ENCODE measurements at places on chromosomes 5 and 9.
A peak's percentile ranks its signal among the peaks of the same experiment; 100 is the strongest.

GRCh38 chr5:147576646-147577535 is 67.0 kb upstream of the DPYSL3 start:
- no peak for DNase-seq

- no peak for DNase-seq
These were observed 89.9 kb upstream of the MPDZ start for GRCh38 chr9:13369431-13369830.

GRCh38 chr9:93587651-93588347 is 11.4 kb downstream of the PHF2 start:
- no peak for DNase-seq

DNA sequence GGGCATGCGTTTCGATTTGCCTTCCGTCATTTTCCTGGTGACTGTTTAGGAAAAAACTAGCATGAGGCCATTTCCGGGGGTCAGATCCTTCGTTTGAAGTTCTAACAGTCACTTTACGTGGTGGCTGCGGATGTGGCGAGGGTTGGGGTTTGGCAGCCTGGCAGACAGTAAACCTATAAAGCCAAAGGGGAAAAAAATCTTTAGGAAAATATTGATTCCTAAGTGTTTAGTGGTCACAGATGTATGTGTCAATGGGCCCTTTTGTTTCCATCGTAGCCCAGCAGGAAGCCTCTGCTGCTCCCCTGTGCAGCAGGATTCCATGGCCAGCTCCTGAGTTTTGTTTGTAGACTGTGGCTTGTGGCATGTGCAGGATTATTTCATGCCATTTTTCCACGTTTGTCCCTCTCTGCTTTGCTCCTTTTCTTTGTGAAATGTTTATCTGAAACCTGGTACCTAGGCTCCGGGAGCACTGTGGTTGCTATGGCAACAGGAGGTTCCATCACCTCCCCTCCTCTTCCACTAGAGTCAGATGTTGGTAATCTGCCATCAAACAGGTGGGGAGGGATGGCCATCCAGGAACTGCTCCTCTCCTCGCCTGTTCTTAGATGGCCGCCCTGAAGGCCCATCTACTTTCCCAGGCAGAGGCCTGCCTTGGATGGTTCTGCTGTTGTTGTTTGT is 202.3 kb downstream of the AOPEP start:
- no peak for DNase-seq

DNA sequence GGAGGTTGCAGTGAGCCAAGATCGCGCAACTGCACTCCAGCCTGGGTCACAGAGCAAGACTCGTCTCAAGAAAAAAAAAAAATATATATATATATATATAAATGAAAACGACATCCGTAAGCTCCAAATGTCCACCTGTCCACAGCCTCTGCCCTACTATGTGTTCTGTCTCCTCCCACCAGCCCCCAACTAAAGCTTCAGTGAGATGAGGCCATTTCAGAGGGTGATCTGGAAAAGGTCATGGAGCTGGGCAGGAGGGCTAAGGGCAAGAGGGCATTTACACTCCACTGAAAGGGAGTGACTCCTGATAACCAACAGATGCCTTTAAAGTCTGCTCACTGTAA is 2.4 kb downstream of the SPRY4 start:
- no peak for DNase-seq

- no peak for DNase-seq
These were observed 310.2 kb downstream of the AGTPBP1 start for GRCh38 chr9:85431339-85432102.

DNA sequence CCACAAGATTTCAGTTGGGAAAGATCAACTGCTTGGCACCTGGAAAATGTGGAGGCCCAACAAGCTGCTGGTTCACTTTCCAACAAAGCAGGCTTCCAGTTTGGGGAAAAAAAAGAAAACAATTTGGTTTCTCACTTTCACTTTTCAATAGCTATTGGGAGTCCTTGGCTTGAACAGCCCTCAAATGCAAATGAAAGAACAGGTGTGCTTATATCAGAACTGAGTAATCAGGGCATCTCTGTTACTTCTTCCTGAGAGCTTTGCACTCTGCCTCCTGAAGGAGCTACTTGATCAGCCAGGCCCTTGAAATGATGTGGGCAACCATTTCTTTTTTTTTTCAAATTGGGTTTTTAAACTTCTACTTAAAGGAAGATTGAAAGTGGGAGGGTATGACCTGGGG is 73.5 kb downstream of the MFAP3 start:
- DNase-seq, result no peak

GRCh38 chr9:120899490-120900068 is 22.6 kb upstream of the PHF19 start:
- DNase-seq, result no peak

GRCh38 chr5:179319123-179319522 is 26.1 kb downstream of the ADAMTS2 start:
- DNase-seq, result no peak

DNA sequence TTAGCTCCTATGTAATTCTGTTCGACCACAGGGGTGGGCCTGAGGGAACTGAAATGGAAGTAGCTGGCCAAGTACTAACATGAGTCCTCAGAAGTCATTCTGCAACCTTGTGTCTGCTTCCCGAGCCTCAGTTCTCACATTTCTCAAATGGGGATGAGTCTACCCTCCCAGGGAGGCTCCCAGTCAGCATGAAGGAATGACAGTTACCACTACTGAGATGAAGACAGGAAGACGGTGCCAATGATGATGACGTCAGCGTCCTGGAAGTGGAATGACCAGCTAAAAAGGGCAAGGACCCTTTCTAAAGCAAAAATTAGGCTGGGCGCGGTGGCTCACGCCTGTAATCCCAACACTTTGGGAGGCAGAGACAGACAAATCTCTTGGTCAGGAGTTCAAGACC is 6.8 kb downstream of the PIP5KL1 start:
- peak; percentile 71 for DNase-seq

- no peak for DNase-seq
These were observed 37.2 kb downstream of the PLEKHG4B start for GRCh38 chr5:129148-129547.

DNA sequence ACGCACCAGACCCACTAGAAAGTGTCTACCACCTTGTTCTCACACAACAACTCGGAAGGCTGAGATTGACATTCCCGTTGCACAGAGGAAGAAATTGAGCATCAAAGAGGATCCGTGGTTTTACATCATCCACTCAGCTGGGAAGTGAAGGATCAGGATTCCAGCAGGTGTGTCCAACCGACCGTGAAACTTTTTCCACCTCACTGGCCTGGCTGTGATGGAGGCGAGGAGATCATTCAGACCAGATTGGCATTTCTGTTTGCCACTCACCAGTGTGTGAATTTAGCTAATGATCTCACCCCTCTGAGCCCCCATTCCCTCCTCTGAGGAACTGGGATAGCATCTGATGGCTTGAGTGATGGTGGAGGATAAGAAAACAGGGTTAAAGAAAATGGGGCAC is 46.7 kb upstream of the CPLX2 start:
- DNase-seq, result no peak

- peak; percentile 91 for DNase-seq
These were observed 161.9 kb downstream of the MAPKAP1 start for GRCh38 chr9:125544988-125545651.

- DNase-seq, result no peak
These were observed 3.8 kb downstream of the RFX3 start for GRCh38 chr9:3521966-3522365.

- no peak for DNase-seq
These were observed 29.5 kb downstream of the TTC39B start for GRCh38 chr9:15277400-15278090.

DNA sequence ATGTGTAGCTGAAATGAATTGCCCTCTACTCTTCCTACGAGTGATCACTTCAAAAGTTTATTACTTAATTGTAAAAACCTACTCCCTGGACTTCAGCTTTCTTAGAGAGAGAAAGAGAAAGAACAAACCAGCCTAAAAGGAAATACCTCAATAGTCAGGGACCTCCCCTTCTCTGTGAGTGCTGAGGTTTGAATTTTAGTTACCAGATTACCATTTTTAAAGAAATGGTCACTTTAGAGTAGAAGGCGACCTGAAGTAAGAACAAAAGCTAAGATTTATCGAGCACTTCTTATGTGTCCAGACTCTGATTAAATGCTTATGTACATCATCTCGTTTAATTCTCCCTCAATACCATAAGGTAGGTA is 11.3 kb downstream of the RAPGEF1 start:
- DNase-seq, result no peak

- DNase-seq, result no peak
These were observed 140.3 kb downstream of the LPAR1 start for GRCh38 chr9:110897943-110898342.

- DNase-seq, result no peak
These were observed 322.4 kb downstream of the TMEM167A start for GRCh38 chr5:82754759-82755158.

DNA sequence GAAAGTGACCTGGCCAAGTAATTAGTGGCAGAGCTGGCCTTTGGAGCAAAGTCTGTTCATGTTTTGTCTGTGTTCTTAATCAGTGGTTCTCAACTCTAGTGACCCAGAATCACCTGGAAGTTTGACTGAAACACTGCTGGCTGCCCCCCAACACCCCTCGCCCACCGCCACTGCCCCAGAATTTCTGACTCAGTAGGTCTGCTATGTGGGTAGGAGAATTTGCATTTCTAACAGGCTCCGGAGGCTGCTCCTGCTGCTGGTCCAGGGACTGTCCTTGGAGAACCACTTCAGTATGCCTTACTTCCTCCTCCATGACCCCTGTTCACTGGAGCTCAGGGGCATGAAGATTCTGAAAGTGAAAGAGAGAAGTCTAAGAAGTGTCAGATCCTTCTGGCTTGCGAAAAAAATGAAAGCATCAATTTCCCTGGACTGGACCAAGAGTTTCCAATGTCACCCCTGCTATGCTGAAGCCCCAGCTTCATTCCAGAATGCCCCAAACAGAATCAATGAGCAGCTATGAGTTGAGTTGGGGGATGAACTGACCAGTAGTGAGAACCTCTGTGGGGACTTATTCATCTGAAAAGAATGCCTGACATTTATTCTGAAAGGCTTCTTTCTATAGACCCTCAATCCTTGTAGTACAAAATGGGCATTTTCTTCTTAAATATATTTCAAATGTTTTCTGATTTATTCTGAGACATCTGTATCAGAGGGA is 20.8 kb upstream of the COL15A1 start:
- DNase-seq, result no peak

DNA sequence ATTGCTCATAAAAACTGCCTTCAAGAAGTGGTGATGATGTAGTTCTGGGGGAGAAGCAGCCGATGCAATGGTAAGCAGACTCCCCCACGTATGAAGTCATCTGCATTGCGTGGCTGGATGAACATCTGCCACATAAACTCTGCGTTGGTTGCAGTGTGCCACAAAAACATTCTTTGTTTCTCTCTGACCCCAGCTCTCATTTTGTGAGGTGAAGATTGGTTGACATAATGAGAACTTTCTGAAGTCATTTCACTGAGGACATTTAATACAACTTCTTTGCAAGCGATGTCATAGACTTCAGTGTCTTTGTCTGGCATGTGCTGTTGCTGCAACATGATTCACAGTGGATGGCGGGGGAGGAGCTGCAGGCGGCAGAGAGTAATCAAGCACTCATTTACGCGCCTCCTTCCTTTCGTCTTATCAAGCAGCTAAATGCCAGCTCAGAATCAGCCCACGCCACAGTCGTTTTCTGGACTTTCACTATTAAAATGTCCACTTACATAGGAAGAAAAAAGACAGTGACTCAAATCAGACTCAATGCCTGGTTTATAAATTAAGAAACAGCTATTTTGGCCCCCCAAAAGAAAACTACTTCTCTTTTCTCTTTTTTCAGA is 91.5 kb upstream of the NFIL3 start:
- DNase-seq, result no peak

- no peak for DNase-seq
These were observed 17.7 kb downstream of the TTLL11 start for GRCh38 chr9:122075135-122076030.

GRCh38 chr5:79837761-79838551 is 148.3 kb downstream of the CMYA5 start:
- DNase-seq, result no peak

DNA sequence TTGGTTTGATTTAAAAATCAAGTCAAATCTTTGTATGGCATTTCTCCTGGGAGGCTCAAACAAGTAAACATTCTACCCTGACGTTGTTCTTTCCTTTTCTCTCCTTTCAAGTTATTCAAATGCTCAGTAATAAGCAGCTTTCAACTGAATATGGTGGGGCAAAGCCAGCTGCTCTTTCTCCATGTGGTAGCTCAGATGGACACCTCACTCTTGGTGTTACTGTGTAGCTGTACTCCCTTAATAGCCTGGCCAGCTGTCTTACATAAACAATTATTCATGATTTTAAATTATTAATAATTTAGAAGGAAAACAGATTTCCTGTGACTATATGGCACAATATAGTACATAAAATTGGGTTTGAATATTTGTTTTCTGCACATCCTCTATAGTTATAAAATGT is 165.2 kb downstream of the PDE4D start:
- no peak for DNase-seq

GRCh38 chr5:55989860-55990259 is 4.9 kb downstream of the IL6ST start:
- no peak for DNase-seq

GRCh38 chr5:128579093-128579492 is 41.0 kb upstream of the FBN2 start:
- no peak for DNase-seq

DNA sequence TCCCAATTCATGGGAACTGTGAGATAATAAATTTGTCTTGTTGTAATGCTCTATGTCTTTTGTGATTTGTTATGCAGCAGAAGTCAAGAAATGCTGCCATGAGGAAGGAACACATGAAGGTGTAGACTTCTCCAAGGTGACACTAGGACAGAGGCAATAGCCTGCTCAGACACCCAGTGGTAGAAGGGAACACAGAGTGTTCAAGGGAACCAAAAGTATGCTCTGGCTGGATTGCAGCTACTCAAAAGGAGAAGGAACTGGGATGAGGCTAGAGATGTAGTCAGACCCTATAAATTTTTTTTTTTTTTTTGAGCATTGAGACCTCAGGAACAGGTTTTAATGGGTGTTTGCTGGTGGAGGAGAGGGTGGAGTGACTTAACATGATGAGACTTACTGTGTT is 232.5 kb downstream of the PARP8 start:
- no peak for DNase-seq

GRCh38 chr5:7087719-7088297 is 308.1 kb upstream of the ADCY2 start:
- DNase-seq, result no peak

GRCh38 chr5:97906135-97906534 is 723.1 kb upstream of the RIOK2 start:
- no peak for DNase-seq

DNA sequence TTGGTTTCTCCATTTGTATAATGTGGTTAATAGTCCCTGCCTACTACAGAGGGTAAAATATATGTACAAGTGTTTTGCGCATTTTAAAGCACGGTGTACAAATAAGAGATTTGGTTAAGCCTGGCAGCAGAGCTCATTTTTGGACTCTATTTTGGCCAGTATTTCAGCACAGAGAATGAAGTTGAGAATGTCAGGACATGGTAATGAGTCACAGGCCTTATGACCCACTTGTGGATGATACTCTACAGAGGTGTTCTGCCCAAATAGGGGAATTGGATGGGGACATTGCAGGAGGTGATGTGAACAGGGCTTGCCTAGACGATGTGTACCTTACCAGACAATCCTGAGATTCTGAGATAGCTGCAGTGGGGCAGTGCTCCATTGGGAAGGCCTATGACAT is 50.6 kb downstream of the MELK start:
- no peak for DNase-seq

GRCh38 chr5:112125903-112126302 is 293.2 kb downstream of the EPB41L4A start:
- DNase-seq, result no peak
